ENCODE measurements at places on chromosomes 7 and 10. TPM values are rescaled to one million over a fixed set of nuclear protein-coding genes. Genes with fewer than 3 reads are reported as not detected.

GRCh38 chr10:43731486-43731885, 82.8 kb upstream of the ZNF32 start:
- no peak for DNase-seq

GRCh38 chr7:100639995-100640516, 1.3 kb downstream of the TFR2 start:
- no peak for DNase-seq

GRCh38 chr10:86803156-86803555, 46.7 kb downstream of the BMPR1A start:
- no peak for DNase-seq

GRCh38 chr10:73931767-73932619, 21.1 kb downstream of the PLAU start:
- DNase-seq = no peak

DNA sequence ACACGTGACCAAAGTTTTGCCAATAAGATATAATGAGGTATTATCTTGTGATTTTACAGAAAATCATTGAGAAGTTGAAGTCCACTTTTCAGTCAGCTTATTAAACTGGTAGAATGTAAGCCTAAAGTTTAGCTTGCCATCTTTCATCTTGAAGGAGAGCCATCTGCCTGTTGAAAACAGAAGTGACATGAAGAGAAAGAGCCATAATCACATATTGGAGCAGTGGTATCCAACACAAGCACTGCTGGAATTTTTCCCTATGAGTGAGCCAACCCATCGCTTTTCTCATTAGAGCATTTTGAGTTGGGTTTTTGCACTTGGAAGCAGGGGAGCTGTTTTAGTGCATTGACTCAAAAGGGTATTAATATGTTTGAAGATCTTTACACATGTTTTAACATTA, 117.6 kb upstream of the FERD3L start:
- no peak for DNase-seq

DNA sequence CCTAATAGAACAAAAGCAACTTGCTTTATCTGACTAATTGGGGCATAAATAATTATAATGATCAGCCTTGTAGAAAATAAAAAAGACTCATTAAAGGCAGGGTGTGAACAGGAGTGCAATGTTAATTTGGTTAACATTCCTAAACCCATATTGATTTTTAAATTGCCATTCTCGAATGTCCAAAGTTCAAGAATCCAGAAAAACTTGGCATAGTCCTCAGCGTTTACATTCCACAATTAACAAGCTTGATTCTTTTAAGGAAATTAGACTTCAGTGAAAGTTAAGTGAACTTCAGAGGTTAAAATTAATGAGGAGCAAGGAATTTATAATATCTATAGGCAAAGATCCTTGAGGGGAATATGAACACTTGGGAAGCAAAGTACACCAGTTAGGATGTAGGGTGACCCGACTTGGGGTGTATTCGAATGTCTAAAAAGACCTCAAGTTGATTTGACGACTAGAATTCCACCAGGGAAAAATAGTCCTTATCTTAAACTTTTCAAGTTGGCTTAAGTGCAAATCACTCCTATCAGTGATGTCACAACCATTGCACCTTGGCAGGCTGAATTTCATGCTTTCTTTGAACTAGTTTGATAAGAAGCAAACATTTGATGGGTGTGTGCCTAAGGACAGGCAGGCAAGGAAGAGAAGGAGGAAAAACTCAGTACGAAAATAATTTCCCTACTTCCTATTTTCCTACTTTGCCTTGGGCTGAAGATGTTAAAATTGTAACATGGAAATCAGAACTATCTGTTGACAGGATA, 830.4 kb upstream of the COBL start:
- no peak for DNase-seq

The POM121L12 gene
- polyA plus RNA-seq = not detected

DNA sequence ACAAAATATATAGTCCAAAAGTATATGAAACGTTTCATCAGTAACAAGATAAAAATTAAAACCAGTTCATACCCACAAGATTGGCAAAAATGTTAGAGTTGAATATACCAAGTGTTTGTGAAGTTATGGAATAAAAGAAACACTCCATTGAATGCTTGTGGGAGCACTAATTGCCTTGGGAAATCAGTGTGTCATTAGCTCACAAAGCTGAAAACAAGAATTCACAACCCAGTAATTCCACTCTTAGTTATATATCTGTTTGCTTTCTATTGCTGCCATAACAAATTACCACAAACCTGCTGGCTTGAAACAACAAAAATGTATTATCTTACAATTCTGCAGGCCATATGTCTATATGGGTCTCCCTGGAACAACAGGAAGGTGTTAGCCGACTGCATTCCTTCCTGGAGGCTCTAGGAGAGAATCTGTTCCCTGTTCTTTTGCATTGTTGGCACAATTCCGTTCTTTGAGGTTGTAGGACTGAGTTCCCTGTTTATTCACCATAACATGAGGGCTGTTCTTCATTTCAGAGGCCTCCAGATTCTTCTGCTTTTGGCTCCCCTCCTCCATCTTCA, 45.7 kb downstream of the SEM1 start:
- no peak for DNase-seq

DNA sequence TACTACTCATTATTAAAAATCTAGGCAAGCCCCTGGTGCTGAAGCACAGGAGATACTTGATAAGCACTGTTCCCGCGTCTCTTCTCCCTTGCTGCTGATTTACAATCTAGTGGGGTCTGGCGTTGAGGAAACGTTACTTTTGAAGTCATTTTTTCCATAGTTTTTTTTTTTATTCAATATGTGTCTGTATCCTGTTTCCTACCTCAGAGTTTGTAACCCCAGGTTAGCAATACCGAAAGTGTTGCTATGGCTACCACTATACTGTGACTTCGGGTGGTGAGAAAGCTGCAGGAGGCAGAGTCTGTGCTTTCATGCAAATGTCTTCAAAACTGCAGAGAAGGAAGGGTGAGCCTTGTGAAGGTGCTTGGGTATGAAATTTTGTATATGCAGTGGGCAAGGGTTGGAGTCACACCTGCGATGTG, 458.8 kb upstream of the GHITM start:
- DNase-seq = no peak

GRCh38 chr7:112224186-112224585, 17.7 kb downstream of the ZNF277 start:
- no peak for DNase-seq

DNA sequence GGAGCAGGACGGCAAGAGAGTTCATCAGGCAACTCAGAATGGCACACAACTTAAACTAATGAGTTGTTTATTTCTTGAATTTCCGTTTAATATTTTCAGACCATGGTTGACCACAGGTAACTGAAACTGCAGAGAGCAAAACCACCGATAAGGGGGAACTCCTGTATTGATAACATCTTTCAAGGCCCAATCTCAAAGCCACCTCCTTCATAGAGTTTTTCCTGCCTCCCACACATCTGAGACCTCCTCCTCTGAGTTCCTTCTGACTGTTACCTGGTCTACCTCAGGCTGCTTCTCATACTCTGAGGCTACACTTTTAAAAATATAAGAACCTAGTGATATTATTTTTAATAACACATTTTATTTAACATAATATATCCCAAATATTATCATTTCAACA, 341.5 kb upstream of the NPVF start:
- DNase-seq = no peak

GRCh38 chr10:30774261-30774660, 144.7 kb upstream of the LYZL2 start:
- no peak for DNase-seq

- no peak for DNase-seq
These were observed 83.4 kb upstream of the SEMA3E start for GRCh38 chr7:83732305-83732704.

Measured in AG04450 (cell line).